ENCODE measurements at places on chromosomes 5 and 9. TPM values are rescaled to one million over a fixed set of nuclear protein-coding genes. Genes with fewer than 3 reads are reported as not detected.

The PRDM9 gene
- total RNA-seq: under 0.01 TPM

GRCh38 chr9:131593091-131593820 lies 47.9 kb downstream of the PRRT1B start:
- no peak for DNase-seq

The RGS7BP gene
- not detected for total RNA-seq

The PCDHGB4 gene
- total RNA-seq: 1.6 TPM

GRCh38 chr5:72815580-72816283 lies 729 bp upstream of the TNPO1 start:
- no peak for DNase-seq

DNA sequence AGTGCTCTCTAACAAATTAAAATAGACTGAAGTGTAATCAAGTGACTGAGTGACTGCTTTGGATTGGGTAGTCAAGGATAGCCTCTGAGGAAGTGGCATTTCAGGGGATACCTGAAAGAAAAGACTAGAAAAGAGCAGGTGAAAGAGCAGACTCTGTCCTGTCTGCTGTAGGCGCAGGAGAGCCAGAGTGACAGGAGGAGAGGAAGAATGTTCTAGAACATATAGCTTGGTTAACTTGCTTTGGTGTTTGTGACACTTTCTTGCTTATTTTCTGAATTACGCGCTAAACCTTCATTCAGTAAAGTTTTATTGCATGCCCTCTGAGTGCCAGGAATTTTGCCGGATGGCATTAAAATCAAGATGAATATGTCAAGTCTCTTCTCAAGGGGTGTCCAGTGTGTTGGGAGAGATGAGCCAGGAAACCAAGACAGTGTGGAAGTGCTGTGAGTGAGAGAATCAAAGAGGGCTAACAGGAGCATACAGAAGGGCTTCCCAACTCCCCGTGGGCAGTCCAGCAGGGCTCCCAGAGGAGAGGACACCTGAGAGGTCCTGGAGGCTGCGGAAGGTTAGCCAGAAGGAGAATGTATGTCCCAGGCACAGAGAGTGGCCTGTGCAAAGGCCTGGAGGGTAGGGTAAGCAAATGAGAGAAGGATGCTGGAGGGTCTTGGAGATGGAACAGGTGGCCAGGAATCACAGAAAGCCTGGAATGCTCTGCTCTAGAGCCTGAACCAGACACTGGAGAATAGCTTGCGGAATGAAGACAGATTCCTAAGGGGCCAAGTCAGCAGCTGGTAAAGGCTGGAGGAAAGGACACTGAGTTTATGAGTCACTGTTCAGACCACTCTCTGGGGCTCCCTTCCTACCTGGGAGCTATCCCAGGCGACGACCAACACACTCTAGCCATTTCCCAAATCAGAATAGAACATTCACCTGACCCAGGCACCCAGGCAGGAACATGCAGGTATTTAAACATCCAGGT lies 59.3 kb downstream of the SLC22A5 start:
- DNase-seq: no peak

The FOXD4L4 gene
- 0.27 TPM for total RNA-seq

- DNase-seq: peak; percentile 66
Observed at GRCh38 chr9:105064248-105065097, 136.5 kb upstream of the ABCA1 start.

DNA sequence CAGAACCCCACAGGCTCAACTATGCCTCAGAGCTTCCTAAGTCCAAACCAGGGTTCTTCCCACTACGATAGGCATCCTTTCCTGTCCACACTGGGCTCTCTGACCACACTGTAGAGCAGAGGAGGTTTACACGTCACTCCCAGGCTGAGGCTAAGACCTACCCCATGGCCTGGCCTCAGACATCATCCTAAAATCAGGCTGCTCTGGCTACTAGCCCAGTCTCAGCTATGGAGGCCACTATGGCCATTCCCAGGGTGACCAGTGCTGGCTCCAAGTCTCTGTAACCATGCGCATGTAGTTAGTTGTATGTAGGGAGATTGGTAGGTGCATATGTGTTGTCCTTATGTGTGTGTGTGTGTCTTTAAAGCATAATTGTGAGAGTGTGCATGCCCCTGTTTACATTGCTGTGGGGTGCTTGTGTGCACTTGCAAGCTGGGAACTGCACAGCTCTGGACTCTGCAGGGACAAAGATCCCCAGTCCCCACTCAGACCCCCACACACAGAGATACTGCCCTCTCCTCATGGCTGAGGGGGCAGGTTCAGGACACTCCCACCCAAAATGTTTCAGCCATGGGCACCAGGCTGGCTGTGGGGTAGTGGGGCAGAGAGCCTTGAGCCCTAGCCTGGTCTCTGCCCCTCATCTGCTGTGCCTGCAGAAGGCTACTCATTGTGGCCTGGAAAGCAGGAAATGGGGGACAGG lies 12.3 kb downstream of the PDLIM4 start:
- DNase-seq: no peak

GRCh38 chr5:132289097-132289496 lies 5.1 kb upstream of the SLC22A4 start:
- no peak for DNase-seq

- DNase-seq: no peak
Observed at GRCh38 chr5:158368686-158369085, 509.7 kb upstream of the CLINT1 start.

DNA sequence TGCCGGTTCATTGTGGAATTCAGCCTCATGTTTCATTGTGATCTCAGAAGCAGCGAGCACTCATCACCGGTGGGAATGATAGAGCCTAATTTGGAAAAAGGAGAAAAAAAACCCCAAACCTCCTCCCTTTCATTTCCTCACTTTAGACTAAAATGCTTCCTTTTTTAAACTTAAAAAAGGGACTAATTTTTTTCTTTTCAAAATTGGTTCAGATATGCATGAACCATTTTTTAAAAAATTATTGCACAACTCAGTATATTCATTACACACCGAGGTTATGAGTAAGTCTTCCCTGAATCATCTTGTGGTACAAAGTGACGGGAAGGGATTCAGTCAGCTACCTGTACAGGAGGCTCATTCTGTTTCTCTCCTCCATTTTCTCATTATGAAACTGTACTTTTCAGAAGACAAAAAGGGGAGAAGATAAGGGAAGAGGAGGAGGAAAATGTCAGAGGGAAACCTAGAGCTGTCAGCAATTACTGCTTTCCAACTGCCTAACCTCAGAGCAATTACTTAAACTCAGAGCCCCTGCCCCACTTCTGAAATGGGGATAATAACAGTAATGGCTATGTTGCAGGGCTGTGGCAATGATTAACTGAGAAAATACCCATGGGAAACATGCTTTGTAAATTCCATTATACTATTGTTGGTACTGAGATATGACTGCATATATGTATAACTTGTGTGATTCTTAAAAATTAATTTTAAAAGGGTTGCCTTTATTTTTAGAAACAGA lies 24.0 kb downstream of the GALNT10 start:
- DNase-seq: no peak

DNA sequence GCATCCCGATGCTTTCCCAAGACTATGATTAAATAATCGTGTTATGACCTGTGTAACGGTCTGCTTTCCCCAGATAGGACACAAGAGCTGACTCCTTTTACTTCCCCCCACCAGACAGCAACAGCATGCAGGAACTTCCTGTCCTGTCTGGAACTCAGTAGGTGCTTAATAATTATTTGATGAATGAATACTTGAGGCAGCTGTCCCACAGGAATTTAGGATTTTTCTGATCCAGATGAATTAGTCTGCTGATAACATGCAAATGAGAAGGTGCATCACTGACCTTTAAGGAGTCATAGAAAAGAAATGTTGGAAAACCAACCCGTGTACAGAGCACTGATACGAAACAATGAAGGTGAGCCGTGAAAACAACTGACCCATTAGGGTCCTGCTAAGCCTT lies 12.2 kb downstream of the RNF130 start:
- DNase-seq: no peak

DNA sequence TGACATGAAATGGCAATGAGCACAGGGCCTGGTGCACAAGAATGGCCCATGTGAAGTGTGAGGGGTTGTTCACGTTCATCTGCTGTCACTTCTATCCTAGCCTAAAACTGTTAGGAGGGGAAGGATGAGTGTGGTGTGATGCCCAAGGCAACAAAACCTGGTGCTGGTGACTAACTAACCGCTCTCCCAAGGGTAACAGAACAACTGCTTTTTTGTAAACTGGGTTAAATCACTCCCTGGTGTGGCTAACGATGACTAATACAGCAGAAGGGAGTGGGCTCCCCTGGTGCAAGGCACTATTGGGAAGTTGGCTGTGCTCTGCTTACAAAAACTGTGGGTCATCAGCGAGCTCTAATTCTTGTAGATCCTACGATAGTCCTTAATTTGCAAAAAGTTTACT lies 103.2 kb upstream of the VCAN start:
- peak; percentile 1 for DNase-seq

The HACD4 gene
- 18.9 TPM for total RNA-seq

- no peak for DNase-seq
Observed at GRCh38 chr9:122029898-122030297, 63.2 kb downstream of the TTLL11 start.

DNA sequence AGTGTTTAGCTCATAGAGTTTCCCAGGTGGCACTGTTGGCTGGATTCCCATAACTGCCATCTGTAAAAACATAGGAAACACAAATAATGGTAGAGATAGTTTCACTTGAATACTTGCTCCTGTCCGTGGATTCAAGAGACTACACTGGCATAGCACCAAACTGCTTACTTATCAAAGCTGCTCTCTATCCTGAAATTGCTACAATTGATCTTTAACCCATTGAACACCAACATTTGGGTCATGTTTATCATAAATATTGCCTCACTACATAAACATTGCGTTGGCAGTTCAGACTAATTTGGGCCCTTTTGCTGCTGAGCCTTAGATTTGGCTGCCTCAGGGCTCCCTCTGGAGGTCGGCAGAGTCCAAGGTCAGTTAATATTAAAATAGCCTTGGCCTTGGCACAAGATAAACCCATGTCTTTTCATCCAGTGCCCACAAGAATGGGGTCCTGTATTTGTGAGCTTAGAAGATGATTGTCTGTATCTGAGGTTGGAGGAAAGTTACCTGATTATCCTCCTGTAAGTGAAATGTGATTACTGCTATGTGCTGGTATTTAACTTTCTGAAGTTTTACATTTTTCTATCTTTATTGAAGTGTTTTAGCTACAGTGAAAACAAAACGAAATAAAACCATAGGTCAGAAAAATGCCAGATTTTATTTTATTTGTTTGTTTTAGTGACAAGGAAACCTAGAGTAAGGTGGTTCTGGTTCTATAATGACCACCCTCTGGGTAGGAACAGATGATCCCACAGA lies 4.0 kb upstream of the RANBP3L start:
- DNase-seq: peak; percentile 63

- no peak for DNase-seq
Observed at GRCh38 chr9:87431837-87432236, 65.8 kb upstream of the DAPK1 start.

Measured in hematopoietic multipotent progenitor cell (in vitro differentiated cells).